ENCODE measurements at places on chromosomes 12 and 14. TPM values are rescaled to one million over a fixed set of nuclear protein-coding genes. Genes with fewer than 3 reads are reported as not detected.

The CCER1 gene
- not detected for total RNA-seq

The EMP1 gene
- 7.5 TPM for total RNA-seq

The TAS2R31 gene
- total RNA-seq, result 2.7 TPM

The ST8SIA1 gene
- 6.4 TPM for total RNA-seq

The KCNA5 gene
- total RNA-seq, result not detected

The KRT3 gene
- not detected for total RNA-seq

The SALL2 gene
- total RNA-seq, result 16.4 TPM

The TMBIM6 gene
- total RNA-seq, result 400 TPM

The SLC17A8 gene
- 0.08 TPM for total RNA-seq

DNA sequence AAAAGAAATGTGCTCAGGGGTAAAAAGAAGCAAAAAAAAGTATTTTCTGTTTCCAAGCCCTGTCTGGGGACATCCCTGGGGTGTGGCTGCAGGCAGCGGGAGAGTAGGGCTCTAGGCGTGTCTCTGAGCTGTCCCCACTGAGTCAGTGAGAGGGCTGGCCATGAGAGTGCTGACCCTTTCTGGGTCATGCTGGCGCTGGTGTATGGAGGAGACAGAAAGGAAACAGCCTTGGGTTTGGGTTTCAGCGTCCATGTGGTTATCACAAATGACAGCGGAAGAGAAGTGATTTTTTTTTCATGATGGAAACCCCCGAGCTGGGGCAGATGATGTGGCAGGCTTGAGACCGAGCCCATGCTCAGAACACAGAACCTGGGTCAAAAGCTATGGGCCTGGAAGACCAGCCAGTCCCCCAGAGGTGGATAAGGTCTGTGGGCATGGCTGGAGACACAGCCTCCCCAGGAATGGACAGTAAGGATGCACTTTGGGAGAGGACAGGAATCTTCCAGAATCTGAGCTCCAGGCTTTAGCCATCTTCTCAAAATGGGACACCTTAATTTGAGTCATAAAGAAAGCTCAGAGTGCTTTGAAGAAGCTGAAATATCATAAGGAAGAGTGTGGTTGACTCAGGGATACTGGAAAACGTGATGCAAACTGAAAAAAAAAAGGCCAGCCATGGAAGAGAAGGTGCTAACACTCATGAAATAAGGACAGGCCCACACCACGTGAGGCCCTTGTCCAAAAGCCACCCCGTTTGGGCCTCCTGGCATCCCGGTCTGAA is 36.2 kb downstream of the SYNE3 start:
- H3K4me1 ChIP-seq, result peaks cover 22% of the 10 kb centered on the region
- no peaks in the 10 kb centered on the region for H3K27me3 ChIP-seq
- peaks cover 7% of the 10 kb centered on the region for H3K36me3 ChIP-seq
- no peak overlapping the region for H3K27ac ChIP-seq

DNA sequence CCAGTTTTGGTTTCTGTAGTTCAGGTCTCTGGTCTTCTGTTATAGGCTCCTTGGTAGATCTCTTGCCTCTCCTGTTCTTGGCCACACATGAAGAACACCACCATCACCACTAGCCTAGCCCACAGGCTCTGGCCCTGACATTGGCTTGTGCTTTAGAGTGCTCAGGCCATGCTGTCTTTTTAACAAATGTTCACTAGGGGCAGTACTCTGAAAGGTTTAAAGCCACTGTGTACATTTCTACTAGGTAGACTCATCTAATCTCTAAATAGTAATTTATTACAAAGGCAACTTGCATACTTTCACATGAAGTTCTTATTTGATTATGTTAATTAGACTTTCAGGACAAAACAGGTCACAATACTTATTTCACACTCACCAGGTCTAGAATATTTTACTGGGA is 38.3 kb downstream of the PDE6H start:
- no peaks in the 10 kb centered on the region for H3K4me1 ChIP-seq
- DNase-seq, result no peak
- no peaks in the 10 kb centered on the region for H3K27me3 ChIP-seq
- no peak overlapping the region for H3K4me3 ChIP-seq

GRCh38 chr12:64680235-64680634 is 69.9 kb downstream of the RASSF3 start:
- H3K27me3 ChIP-seq, result no peaks in the 10 kb centered on the region
- H3K27ac ChIP-seq, result no peak overlapping the region
- H3K4me1 ChIP-seq, result no peaks in the 10 kb centered on the region
- DNase-seq, result no peak
- no peak overlapping the region for H3K4me3 ChIP-seq

DNA sequence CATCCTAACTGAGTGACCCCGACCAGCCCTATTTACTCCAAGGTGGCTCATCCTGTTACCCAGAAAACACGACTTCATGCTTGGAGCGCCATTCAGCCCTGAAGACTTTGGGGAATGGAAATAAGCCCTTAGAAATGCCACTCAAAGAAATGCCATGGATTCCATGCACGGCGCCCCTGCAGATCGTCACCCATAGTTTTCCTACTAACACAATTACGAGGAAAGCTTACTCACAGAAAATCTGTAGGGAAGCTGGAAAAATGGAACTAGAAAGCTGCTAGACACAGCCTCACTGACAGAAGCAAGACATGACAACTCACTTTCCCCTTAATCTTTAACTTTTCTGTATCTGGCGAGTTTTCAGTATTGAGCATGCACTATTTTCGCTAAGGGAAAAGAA is 19.5 kb downstream of the NUAK1 start:
- no peaks in the 10 kb centered on the region for H3K27me3 ChIP-seq
- no peak overlapping the region for H3K27ac ChIP-seq
- no peaks in the 10 kb centered on the region for H3K36me3 ChIP-seq
- H3K4me1 ChIP-seq, result peaks cover 16% of the 10 kb centered on the region

GRCh38 chr12:90977224-90977623 is 22.2 kb upstream of the CCER1 start:
- no peaks in the 10 kb centered on the region for H3K36me3 ChIP-seq
- no peak for DNase-seq
- H3K27me3 ChIP-seq, result no peaks in the 10 kb centered on the region
- H3K4me3 ChIP-seq, result no peak overlapping the region

DNA sequence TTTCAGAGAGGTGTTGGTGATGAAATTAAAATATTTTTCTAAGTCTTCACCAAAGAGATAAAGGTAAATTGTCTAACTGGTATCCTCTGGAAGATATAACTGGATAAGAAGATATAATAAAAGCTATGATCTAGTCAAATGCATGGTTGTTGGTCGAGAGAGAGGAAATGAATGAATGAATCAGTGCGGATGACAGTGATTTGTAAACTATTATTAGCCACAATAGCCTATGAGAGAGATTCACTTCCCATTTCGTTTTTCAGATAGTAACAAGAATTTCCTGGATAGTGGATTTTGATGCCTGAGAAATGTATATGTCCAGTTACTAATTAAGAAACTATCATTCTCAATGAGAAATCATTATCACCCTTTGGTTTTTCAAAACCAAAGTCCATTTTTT is 63.1 kb downstream of the HEATR5A start:
- no peak overlapping the region for H3K27ac ChIP-seq
- DNase-seq, result no peak
- 0 out of 2 replicates have a peak, but pooled peaks cover 2% of the 10 kb centered on the region for H3K36me3 ChIP-seq
- H3K27me3 ChIP-seq, result no peaks in the 10 kb centered on the region
- H3K4me1 ChIP-seq, result peaks cover 4% of the 10 kb centered on the region

GRCh38 chr12:75341873-75342272 is 7.4 kb downstream of the GLIPR1L1 start:
- no peaks in the 10 kb centered on the region for H3K27me3 ChIP-seq
- no peaks in the 10 kb centered on the region for H3K36me3 ChIP-seq
- H3K4me3 ChIP-seq, result no peak overlapping the region
- H3K4me1 ChIP-seq, result no peaks in the 10 kb centered on the region
- no peak overlapping the region for H3K27ac ChIP-seq

DNA sequence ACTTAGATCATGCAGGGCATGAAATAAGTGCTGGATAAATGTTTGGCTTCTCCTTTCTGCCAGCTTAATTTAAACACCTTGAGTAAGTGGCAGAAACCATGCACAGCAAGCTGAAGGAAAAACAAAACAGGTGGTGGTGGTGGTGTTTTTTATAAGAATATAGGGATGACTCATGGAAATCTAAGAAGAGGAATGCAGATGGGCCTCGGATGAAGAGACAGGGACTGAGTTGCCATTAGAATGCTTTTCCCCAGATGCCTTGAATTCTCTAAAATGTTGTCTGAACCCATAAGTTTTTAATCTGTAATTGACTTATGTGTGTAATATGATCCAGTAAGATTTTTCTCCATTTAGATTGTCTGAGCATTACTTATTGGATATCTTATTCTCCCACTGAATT is 93.1 kb upstream of the ZDHHC17 start:
- H3K27me3 ChIP-seq, result no peaks in the 10 kb centered on the region
- peaks cover 7% of the 10 kb centered on the region for H3K4me1 ChIP-seq
- H3K27ac ChIP-seq, result no peak overlapping the region
- H3K36me3 ChIP-seq, result no peaks in the 10 kb centered on the region

GRCh38 chr12:68139001-68139400 is 20.5 kb downstream of the IFNG start:
- no peak overlapping the region for H3K4me3 ChIP-seq
- no peak for DNase-seq
- no peaks in the 10 kb centered on the region for H3K27me3 ChIP-seq
- no peak overlapping the region for H3K27ac ChIP-seq
- H3K4me1 ChIP-seq, result no peaks in the 10 kb centered on the region

DNA sequence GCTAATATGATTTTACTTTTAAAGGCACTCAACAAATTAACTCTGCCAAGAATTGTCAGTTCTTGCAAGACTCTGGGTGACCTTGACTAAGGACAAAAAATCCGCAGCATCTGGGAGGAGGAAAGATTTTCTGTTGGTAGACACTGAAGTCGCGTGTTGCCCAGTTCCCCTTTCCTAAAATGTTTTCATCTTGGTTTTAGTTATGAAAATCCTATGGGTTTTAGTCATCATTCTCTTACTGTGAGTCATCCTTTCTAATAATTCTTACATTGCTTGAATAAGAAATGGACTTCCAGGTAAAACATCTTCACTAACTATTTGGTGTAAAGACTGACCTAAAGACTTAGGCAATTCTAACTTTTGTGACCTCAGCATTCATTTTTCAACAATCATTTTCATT is 9.1 kb downstream of the GSG1 start:
- no peak overlapping the region for H3K4me3 ChIP-seq
- H3K27ac ChIP-seq, result no peak overlapping the region
- H3K27me3 ChIP-seq, result no peaks in the 10 kb centered on the region
- H3K4me1 ChIP-seq, result peaks cover 45% of the 10 kb centered on the region
- DNase-seq, result no peak

GRCh38 chr14:74608959-74609611 is 3.0 kb downstream of the LTBP2 start:
- H3K4me1 ChIP-seq, result peaks cover 26% of the 10 kb centered on the region
- H3K27me3 ChIP-seq, result no peaks in the 10 kb centered on the region
- peak; percentile 92 for DNase-seq
- H3K4me3 ChIP-seq, result no peak overlapping the region

- H3K4me3 ChIP-seq, result no peak overlapping the region
- no peak overlapping the region for H3K27ac ChIP-seq
- H3K4me1 ChIP-seq, result no peaks in the 10 kb centered on the region
- no peaks in the 10 kb centered on the region for H3K36me3 ChIP-seq
- DNase-seq, result no peak
These were observed 17.4 kb upstream of the KLRF1 start for GRCh38 chr12:9809866-9810265.

- H3K4me3 ChIP-seq, result no peak overlapping the region
- H3K4me1 ChIP-seq, result no peaks in the 10 kb centered on the region
- no peaks in the 10 kb centered on the region for H3K27me3 ChIP-seq
- H3K36me3 ChIP-seq, result no peaks in the 10 kb centered on the region
- DNase-seq, result no peak
These were observed 11.7 kb upstream of the OTOGL start for GRCh38 chr12:80087486-80088213.

- no peak overlapping the region for H3K27ac ChIP-seq
- no peaks in the 10 kb centered on the region for H3K36me3 ChIP-seq
- DNase-seq, result no peak
- peaks cover 4% of the 10 kb centered on the region for H3K4me1 ChIP-seq
These were observed 157.3 kb downstream of the BTG1 start for GRCh38 chr12:91988086-91988923.

GRCh38 chr14:72947366-72948160 is 21.3 kb downstream of the DCAF4 start:
- no peaks in the 10 kb centered on the region for H3K27me3 ChIP-seq
- no peaks in the 10 kb centered on the region for H3K4me1 ChIP-seq
- no peak overlapping the region for H3K4me3 ChIP-seq
- H3K36me3 ChIP-seq, result peaks cover 4% of the 10 kb centered on the region

DNA sequence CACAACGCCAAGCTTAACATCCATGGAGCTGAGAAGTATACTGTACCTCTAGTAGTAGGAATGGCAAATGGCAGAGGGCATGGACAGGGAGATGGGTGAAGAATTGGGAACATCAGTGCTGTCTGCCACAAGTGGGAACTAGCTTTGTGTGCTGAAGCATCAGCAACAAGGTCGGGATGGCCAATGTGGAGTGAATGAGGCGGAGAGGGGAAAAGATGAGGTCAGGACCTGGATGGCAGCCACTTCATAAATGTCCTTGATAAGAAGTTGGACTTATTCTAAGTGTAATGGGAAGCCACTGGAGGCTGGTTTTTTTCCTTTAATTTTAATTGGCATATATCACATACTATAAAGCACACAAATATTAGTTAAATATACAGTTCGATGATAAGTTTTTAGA is 21.9 kb upstream of the CLMN start:
- H3K36me3 ChIP-seq, result no peaks in the 10 kb centered on the region
- H3K27ac ChIP-seq, result no peak overlapping the region
- H3K4me1 ChIP-seq, result peaks cover 5% of the 10 kb centered on the region
- no peak overlapping the region for H3K4me3 ChIP-seq

DNA sequence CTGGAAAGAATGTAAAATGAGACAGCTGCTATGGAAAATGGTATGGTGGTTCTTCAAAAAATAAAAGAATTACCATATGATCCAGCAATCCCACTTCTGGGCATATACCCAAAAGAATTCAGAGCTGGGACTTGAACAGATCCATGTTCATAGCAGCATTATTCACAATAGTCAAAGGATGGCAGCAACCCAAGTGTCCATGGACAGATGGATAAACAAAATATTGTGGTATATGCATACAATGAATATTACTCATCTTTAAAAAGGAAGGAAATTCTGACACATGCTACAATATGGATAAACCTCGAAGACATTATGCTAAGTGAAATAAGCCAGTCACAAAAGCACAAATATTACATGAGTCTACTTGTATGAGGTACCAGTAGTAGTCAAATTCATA is 9.1 kb downstream of the RAB2B start:
- H3K27ac ChIP-seq, result peak overlapping the region; percentile 20
- no peak overlapping the region for H3K4me3 ChIP-seq
- no peaks in the 10 kb centered on the region for H3K27me3 ChIP-seq
- 0 out of 2 replicates have a peak, but pooled peaks cover 10% of the 10 kb centered on the region for H3K4me1 ChIP-seq

DNA sequence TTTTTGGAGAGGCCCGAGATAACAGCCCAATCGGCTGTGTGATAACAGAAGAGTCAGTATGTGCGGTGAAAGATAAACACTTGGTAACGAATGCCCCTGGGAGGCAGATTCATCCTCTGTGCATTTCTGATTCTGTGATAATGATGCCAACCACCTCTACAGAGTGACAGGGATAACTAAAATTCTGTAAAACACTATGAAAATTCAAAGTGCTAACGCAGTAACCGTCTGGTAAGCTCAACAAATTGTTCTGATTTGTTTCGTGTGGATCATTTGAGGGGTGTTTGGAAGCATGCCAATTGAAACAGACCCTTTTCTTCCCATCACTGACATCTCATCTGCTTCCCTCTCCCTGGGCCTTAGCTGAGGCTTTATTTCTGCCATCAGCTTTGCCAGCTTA is 76.3 kb downstream of the ESR2 start:
- no peak overlapping the region for H3K4me3 ChIP-seq
- no peak for DNase-seq
- H3K36me3 ChIP-seq, result peaks cover 19% of the 10 kb centered on the region
- no peaks in the 10 kb centered on the region for H3K27me3 ChIP-seq
- H3K27ac ChIP-seq, result no peak overlapping the region
